ENCODE measurements at places on chromosomes 5 and 9.

- DNase-seq: no peak
These were observed 4.4 kb downstream of the CRB2 start for GRCh38 chr9:123360161-123361085.

DNA sequence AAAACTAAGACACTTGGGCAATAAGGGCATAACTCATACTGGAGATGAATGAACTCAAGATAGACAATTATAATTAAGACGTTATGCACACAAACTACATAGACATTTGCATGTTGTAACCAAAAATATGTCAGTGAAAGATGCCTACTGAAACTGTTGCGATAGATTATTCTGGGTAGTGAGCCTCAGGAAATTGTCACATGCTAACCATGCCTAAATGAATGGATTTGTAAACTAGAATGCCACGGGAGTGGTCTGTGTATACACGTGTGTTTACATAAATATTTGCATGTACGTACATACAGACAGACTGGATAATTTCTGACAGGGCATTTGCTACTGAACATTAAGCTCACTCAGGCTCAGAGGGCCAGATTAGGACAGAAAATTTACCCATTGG, 1.2 kb downstream of the NIPSNAP3B start:
- DNase-seq: no peak

GRCh38 chr5:86894056-86894455, 276.3 kb downstream of the COX7C start:
- DNase-seq: peak; percentile 10

DNA sequence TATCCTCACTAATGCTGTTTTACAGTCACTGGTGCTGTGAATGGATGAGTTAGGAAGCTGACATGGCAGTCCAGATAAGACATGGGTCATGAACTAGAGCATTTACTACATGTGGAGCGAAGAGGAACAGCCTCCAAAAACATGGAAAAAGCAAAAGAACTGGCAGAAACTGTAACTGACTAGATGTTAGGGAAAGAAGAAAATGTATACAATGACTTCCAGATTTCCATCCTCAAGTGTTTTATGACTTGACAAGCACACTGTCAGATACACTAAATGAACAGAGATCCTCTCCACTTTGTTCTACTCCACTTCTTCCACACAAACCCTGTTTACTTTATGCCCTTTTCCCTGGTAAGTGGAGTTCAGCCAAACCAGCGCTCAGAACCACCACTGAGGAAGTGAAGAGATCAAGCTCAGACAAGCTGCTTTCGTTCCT, 11.5 kb downstream of the HMGCS1 start:
- DNase-seq: no peak

DNA sequence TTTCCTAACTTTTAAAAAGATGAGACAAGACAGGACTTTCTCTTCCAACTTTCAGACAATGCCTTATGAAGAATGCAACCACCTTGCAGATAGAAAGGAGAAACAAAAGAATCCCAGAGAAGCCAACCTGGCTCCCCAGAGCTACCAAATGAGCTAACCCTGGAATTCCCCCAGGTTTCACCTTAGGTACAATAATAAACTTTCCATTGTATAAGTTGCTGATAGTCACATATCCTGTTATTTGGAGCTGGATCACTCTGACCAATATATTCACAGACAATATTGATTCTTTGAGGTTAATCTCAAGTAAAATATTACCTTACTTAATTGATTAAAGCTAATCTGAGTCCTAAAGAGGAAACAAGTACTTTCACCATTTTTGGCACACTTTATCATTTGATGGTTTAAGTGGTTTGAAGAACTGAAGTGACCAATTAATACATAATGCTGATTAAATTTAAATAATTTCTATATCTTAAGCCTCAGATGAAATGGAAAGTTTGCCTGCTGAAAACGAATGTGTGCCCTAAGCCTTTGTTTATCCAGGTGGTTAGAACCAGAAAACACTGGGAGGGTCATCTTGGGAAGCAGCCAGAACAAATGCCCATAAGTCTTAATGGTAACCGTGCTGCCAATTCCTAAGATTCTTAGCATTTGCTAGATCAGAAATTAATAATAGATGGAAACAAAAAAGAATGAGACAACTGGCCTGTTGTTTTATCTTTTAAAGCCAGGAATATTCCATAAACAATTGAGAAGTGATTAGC, 159.6 kb upstream of the SLC12A2 start:
- no peak for DNase-seq

DNA sequence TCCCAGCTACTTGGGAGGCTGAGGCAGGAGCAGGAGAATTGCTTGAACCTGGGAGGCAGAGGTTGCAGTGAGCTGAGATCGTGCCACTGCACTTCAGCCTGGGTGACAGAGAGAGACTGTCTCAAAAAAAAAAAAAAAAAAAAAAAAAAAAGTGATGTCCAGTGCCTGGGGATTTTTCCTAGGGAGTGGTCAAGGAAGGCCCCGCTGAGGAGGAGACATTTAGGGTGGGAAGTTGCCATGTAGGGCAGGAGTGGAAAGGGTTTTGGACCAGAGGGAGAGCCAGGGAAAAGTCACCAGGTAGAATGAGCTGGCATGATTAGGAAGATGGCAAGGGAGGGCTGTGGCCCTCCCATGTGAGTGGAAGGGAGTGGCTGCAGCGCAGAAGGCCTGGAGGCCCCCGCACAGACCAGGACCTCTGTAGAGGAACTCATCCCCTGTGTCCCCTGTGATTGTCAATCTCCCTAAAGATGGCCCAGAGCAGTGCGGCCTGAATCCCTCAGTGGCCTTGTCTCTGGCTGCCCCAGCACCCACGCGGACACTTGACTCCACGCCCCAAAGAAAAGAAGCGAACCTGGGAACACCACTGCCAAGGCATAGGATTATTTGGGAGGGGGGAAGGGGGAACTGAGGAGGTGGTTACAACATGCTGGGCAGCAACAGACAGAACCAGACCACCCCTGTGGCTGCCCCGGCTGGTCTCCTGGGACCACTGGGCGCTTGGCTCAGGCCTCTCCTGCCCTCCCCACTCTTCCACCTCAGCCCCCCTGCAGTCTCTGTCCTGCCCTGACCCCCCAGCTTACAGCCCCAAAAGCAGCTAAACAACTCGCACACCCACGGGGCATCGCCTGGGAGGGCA, 2.6 kb upstream of the SQSTM1 start:
- no peak for DNase-seq

- peak; percentile 4 for DNase-seq
These were observed 74.8 kb downstream of the ST8SIA4 start for GRCh38 chr5:100828071-100828897.

DNA sequence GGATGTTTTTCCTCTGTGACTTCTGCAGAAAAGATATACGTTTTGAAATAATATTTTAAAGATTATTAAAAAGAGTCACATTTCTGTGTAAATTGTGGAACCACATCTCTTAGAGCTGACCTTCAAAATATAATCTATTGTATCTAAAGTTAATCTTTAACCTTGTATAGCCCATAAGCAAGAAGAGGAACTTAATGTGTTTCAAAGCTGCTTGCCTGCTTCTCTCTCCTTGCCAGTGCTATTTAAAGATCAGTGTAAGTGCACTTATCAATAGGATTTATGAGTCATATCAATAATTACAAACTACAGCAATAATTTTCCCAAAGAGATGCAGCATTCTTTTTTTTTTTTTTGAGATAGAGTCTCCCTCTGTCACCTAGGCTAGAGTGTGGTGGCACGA, 29.4 kb upstream of the GDA start:
- DNase-seq: no peak

DNA sequence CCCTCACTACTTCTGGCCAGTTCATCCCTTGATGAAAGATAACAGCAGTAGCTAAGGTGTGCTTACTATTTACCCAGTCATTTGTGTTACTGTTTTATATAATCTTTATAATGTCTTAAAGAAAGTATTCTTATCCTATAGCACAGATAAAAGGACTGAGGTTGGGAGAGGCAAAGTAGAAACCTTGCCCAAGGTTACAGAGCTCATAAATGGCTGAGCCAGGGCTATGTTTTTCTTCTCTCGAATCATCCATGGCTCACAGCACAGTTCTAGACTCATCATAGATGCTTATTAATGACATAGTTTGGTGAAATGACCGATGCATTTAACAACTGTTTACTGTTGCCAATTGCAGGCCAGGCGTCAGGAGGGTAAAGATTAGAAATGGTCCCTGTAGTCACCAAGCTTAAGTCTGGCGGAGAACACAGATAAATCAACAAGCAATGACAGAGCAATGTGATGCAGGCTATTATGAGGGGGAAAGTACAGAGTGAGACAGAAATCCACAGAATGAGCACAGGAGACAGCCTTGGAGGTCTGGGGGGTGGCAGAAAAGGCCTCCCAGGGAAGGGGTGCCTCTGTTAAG, 65.6 kb upstream of the ZNF622 start:
- no peak for DNase-seq

- DNase-seq: peak; percentile 82
These were observed 88.6 kb downstream of the SLC44A1 start for GRCh38 chr9:105333076-105333475.

DNA sequence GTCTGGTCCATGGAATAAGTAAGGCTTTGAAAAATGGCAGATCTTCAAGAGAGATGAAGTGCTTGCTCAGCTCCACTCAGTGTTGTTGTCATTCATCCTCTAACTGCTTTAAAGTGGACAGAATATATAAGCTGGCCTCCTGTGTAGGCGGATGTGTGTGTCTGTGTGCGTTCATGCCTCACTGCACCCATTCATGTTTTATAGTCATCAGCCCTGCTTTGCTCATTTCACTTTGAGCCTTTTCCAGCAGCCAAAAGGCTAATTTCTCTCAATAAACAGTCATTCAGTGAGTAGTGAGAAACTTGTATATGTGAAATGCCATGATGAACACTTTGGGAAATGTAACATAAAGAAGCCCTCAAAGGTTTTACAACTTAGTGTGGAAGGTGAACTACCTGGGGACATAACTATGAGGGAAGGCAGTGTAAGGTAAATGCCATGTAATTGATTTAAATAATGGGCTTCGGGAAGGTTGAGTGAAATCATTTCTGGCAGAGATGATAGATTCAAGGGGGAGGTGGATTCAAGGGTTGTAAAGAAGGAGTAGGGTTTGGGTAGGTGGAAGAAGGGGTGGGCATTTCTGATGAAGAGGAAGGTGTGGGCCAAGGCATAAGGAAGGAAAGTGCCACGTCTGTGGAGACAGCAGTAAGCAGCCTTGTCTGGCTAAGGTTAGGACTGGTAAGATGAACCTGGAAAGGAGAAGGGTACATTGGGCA, 15.7 kb downstream of the TTC23L start:
- peak; percentile 15 for DNase-seq

DNA sequence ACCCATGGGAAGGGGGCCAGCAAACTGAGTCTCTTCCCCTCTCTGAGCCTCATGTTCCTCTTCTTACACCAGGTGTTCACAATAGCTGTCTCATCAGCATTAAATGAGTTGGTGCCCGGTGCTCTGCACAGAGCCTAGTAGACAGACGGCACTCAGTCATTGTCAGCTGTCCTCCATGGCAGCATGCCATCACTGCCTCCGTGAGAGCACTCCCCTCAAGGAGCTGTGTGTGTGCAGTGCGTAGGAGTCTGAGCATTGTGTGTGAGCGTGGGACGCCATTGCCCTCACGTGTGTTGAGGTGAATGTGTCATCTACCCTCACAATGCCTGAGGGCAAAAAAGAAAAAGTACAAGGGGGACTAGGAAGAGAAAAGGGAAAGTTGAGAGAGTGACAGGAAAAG, 536.5 kb downstream of the CDK5RAP2 start:
- peak; percentile 13 for DNase-seq

DNA sequence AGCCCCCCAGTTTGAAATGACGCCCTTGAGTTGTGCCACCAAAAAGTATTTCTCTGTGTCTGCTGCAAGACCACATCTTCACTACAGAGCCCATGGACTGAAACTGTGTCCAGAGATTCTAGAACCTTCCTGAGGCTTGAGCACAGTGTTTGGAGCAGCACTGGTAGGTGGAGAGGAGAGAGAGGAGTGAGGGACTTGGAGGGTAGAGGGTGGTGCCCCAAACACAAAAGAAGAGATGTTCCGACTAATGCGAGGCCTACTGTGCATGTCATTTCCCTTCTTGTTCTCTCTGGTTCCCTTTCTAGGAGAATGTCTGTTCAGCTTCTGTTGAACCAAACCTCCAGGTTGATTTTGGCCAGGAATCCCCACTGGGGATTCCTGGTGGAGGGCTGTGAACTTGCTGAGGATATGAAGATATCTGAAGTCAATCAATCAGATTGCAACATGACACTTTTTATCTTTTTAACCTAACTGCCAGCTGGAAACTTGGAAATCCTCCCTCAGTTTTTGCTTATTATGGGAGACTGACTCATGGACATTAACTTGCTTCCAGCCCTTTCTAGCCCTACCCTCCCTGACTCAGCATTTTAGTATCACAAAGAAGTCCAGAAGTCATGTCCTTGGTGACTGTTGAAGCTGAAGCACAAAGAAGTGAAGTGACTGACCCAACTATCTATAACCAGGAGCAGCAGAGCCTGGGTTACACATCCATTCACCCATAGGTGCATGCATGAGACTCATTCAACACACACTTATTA, 154.5 kb downstream of the NR3C1 start:
- DNase-seq: peak; percentile 90

DNA sequence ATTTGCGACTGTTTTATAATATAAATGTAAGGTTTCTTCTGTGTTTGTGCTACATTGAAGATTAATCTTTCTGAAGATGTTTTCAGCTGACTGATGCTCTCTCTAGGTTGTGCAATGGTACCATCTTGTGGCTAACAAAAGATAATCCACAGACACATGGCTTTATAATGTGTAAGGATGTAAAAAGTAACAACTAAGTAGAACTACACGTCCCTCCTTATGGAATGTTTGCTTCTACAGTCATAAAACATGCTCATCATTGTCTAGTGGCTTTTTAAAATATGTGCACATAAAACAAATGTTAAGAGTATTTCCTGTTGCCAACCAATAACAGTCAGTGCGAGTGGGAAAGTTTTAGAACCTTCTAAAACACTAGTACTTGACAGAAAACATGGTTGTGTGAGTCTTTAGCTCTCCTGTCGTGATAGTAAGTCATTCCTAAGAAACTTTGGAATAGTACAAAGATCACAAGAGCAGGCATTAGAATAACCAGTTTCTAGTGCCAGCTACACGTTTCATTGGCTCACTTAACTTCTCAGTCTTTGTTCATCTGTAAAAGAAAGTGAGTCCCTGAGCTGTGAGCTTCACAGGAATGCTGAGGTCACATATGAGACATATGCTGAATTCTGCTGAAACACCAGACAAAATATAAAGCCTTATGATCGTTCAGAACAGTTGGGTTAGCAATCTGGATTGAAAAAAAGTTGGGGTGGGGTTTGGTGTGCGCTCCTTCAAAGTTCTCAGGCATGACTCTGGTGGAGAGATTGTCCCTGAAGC, 75.7 kb upstream of the GLIS3 start:
- DNase-seq: peak; percentile 89

DNA sequence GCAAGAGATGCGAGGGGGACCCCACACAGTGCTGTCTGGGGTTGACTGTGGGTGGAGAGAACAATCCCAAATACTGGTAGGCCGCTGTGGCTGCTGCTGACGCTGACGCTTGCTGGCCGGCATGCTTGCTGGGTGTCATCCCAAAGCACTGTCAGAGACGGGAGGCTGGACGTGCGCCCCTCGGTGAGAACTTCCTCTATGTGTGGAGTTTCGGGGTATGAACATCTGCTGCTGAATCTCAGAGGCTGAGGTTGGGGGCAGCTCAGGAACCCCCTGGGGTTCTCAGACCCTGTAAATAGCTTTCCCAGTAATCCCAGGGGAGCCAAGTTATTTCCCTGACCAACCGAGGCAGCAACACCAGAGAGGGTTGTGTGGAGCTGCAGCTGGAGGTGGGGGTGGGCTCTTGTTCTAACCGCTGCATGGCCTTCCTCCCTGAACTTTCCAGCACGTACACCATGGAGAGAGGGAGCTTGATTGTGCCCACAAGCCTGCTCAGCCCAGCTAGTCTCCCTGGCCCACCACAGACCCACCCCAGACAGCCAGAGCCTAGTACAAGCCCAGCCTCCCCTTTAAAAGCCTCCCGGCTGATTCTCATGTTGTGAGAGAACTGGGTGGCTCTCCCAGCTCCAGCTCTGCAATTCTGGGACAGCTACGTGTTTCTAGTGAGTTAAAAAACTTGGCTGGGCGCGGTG, 21.8 kb upstream of the SLC12A7 start:
- peak; percentile 20 for DNase-seq

Measured in GM23248 (cell line).